ENCODE measurements at places on chromosomes 6 and 20.

GRCh38 chr6:33694401-33694931, 17.0 kb downstream of the UQCC2 start:
- no peak for DNase-seq

GRCh38 chr6:161401587-161402309, 127.9 kb upstream of the AGPAT4 start:
- DNase-seq = no peak

- DNase-seq = no peak
These were observed 501.1 kb downstream of the PTPRT start for GRCh38 chr20:42688576-42688975.

- no peak for DNase-seq
These were observed 441.7 kb upstream of the RNF217 start for GRCh38 chr6:124520514-124520913.

DNA sequence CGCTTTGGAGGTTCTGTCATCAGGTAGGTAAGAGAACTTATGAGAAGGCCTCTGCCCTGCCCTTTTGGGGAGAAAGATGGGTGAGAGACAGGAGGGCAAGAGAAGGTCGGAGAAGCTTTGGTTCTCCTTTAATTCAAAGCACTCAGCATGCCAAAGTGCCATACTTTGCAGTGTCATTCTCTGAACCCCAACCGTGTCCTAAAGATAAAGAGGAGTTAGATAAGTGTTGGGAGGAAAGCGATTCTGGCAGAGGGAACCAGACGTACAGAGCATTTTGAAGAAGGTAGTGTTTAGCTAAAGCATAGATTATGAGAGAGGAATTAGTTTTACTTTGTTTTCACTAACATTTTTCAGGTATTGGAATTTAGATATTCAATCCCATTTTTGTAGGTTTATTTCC, 40.3 kb downstream of the NKAIN2 start:
- DNase-seq = no peak

GRCh38 chr6:163565140-163565539, 150.6 kb downstream of the QKI start:
- no peak for DNase-seq
